Activated naive CD8-positive, alpha-beta T cell treated with anti-CD3 and anti-CD28 coated beads, Interleukin-2, amount 50 U/mL, for 24 hours (primary cell): ENCODE measurements at places on chromosomes 3 and 15.

GRCh38 chr3:13073326-13074005 lies at the start of gene IQSEC1:
IQSEC1 (minus strand) TSS chr3:13073429; CDS start chr3:13073014, 415 bp downstream.
- H3K4me3 ChIP-seq, result peak within 1 kb of the TSS; percentile 78
- DNase-seq, result peak; percentile 78
- peaks cover 44% of the 10 kb centered on the region for H3K4me1 ChIP-seq
- H3K27me3 ChIP-seq, result peaks cover 12% of the 10 kb centered on the region

GRCh38 chr3:13569641-13570390 lies 20.9 kb downstream of the FBLN2 start:
- H3K27me3 ChIP-seq, result no peaks in the 10 kb centered on the region
- H3K4me1 ChIP-seq, result peaks cover 11% of the 10 kb centered on the region
- H3K4me3 ChIP-seq, result no peak overlapping the region
- H3K36me3 ChIP-seq, result no peaks in the 10 kb centered on the region

- no peak for DNase-seq
- no peak overlapping the region for H3K4me3 ChIP-seq
- no peaks in the 10 kb centered on the region for H3K4me1 ChIP-seq
- H3K27me3 ChIP-seq, result no peaks in the 10 kb centered on the region
Observed at GRCh38 chr3:30996467-30996866, 102.0 kb upstream of the GADL1 start.

- peaks cover 6% of the 10 kb centered on the region for H3K4me1 ChIP-seq
- no peak for DNase-seq
- peaks cover under 1% of the 10 kb centered on the region for H3K27me3 ChIP-seq
- no peaks in the 10 kb centered on the region for H3K36me3 ChIP-seq
Observed at GRCh38 chr15:39699516-39700374, 82.9 kb downstream of the FSIP1 start.

- H3K27me3 ChIP-seq, result peaks cover 6% of the 10 kb centered on the region
- DNase-seq, result no peak
- no peaks in the 10 kb centered on the region for H3K36me3 ChIP-seq
- H3K4me3 ChIP-seq, result no peak overlapping the region
- peaks cover 12% of the 10 kb centered on the region for H3K4me1 ChIP-seq
- H3K27ac ChIP-seq, result no peak overlapping the region
Observed at GRCh38 chr3:98780343-98780742, 17.2 kb downstream of the ST3GAL6 start.

DNA sequence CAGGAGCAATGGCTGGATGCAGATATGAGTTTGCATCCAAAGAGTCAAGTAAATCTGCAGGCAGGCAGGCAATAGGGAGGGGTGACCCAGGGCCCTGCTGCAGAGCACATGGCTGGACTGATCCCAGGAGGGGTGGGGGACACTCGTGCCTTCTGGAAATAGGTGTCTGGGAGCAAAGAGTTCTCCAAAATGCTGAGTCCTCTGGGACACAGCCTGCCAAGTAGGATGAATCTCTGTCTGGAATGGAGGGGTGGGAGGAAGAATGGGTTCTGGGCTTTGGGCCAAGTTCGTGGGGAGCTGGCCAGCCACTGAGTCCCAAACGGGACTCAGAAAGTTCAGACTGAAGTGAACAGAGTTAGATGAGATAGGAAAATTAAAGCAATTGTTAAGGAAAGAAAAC lies 214.5 kb downstream of the MTHFS start:
- H3K27me3 ChIP-seq, result peaks cover 18% of the 10 kb centered on the region
- DNase-seq, result no peak
- H3K4me1 ChIP-seq, result no peaks in the 10 kb centered on the region
- no peaks in the 10 kb centered on the region for H3K36me3 ChIP-seq
- no peak overlapping the region for H3K4me3 ChIP-seq

- peaks cover 23% of the 10 kb centered on the region for H3K27me3 ChIP-seq
- H3K27ac ChIP-seq, result no peak overlapping the region
- no peaks in the 10 kb centered on the region for H3K36me3 ChIP-seq
- H3K4me1 ChIP-seq, result no peaks in the 10 kb centered on the region
- no peak overlapping the region for H3K4me3 ChIP-seq
Observed at GRCh38 chr3:194168994-194169393, 33.0 kb downstream of the HES1 start.

- H3K27me3 ChIP-seq, result peaks cover 11% of the 10 kb centered on the region
- no peaks in the 10 kb centered on the region for H3K36me3 ChIP-seq
- no peak for DNase-seq
- H3K4me3 ChIP-seq, result no peak overlapping the region
- no peaks in the 10 kb centered on the region for H3K4me1 ChIP-seq
Observed at GRCh38 chr3:193814166-193814892, 221.3 kb downstream of the OPA1 start.

GRCh38 chr3:185070491-185071286 lies 82.2 kb downstream of the C3orf70 start:
- no peak overlapping the region for H3K27ac ChIP-seq
- peaks cover 4% of the 10 kb centered on the region for H3K27me3 ChIP-seq
- no peaks in the 10 kb centered on the region for H3K36me3 ChIP-seq

- peaks cover 9% of the 10 kb centered on the region for H3K4me1 ChIP-seq
- H3K27me3 ChIP-seq, result peaks cover 71% of the 10 kb centered on the region
- H3K27ac ChIP-seq, result no peak overlapping the region
- no peak overlapping the region for H3K4me3 ChIP-seq
- no peaks in the 10 kb centered on the region for H3K36me3 ChIP-seq
- no peak for DNase-seq
Observed at GRCh38 chr3:128555098-128555825, 62.3 kb upstream of the GATA2 start.
